ENCODE measurements at places on chromosomes 7 and 10.

GRCh38 chr10:48469516-48470020 is 135.3 kb downstream of the ARHGAP22 start:
- peak; percentile 63 for DNase-seq

- DNase-seq: no peak
Measured at GRCh38 chr7:110767550-110768110, 323.3 kb upstream of the LRRN3 start.

DNA sequence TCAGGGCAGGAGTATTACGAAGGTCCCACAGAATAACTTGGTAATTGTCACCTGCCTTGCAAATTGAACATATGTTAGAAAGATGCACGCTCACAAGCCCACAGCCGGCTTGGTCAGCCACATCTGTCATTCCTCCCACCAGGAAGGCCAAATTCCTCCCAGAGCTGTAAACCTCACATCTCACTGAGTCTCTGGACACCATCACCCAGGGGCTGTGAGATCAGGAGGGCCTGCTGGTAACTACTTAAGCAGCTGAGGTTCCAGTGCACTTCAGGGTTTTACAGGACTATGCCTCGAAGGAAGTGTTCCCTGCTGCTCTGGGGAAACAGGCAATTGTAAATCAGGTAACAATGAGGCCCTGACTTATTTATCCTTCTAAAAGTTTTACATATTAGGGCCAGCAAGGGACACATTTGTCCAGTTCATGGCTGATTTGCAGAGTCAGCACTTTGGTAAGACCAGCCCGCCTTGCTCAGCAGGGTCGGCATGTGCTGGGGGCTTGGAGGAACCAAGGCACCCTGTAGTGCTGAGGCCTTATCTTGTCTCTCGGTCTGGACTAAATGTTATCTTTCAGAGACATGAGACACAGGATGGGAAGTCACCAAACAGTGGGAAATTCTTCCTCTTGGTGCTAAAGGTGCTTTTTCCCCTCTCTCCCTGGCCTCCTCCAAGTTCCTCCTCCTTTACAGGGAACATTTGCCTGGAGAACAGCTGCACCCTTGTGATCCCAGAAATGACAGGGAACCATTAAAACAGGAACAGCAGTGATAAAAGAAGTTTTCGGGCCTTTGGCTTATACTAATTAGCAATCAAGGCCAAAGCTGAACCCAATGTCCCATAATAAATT is 34.3 kb downstream of the PYROXD2 start:
- peak; percentile 56 for DNase-seq

GRCh38 chr7:132666774-132667172 is 90.5 kb upstream of the PLXNA4 start:
- DNase-seq: no peak

GRCh38 chr10:13518076-13518692 is 10.6 kb downstream of the BEND7 start:
- peak; percentile 84 for DNase-seq

GRCh38 chr7:142722248-142722794 is 27.0 kb upstream of the PRSS1 start:
- no peak for DNase-seq

GRCh38 chr7:134429481-134429880 is 29.4 kb downstream of the AKR1B1 start:
- DNase-seq: no peak

DNA sequence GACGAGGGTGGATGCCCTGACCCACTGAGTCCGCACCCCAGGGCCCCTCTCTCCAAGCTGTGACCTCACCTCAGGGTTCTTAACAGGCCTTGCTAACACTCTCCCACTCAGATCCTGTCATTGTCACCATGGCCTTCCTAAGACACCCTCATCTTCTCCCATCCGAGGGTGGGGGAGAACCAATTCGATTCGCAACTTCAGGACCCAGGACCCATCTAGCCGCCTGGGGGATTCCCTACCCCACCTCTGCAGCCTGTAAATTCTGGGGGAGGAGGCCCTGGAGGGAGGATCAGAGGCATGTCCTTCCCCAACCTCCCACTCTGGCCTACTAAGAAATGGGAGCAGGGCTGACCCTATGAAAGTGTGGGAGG is 17.4 kb downstream of the TRIM8 start:
- no peak for DNase-seq

DNA sequence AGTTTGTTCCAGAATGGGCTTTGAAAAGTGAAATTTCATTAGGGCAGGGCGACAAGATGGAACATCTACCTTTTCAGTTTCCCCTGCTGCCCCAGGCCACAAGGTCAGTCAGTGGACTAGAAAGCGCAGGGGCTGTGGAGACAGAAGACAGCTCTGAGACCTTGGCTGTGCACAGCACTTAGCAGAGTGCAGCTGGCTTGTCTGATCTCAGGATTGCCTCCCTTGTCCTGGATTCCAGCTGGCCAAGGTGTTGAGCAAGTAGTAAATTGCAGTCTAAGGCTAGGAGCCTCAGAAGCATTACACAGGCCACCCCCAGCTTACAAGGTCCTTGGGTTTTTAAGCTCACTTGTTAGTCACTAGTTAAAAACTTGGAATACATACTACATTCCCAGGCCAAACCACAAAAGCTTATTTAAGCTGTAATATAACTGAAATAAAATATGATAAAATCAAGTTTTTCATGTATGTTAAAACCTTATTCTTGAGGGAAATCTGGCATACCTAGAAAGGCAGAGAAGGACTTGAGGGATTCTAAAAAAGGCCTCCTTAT is 67.3 kb upstream of the NPY start:
- no peak for DNase-seq

DNA sequence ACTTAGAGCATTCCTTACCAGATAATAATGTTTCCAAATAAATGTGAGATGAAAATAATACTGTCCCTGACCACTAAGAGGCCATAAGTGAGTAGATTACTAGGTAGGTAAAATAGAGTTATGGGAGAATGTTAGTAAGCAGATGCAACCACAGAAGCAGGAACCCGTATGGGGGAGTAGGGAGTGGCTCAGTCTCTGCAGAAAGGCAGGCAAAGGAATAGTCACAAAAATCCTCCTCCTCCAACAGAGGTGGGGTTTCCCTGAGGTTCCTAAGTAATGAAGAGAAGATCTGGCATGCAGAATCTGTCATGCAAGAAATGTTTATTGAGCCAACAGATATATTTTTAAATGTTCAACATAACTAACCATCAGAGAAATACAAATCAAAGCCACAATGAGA is 9.0 kb upstream of the YAE1 start:
- DNase-seq: no peak

DNA sequence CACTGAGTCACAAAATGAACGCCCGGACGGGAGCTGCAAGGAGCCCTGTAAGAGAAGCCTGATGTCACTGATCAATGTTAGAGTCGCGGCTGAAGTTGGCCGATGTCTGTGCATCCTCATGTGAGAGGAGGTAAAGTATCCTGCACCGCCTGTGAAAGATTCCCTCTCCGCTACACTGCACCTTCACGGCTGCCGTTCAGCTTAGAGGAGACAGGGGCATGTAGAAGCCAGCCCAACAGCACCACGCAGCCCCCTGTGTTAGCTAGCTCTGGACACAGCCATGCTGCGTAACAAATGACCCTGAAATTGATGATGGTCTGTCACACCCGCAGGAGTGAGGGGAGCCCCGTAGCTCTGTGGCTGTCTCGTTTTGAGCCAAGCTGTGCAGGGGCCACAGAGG is 81.5 kb upstream of the DIP2C start:
- DNase-seq: no peak

DNA sequence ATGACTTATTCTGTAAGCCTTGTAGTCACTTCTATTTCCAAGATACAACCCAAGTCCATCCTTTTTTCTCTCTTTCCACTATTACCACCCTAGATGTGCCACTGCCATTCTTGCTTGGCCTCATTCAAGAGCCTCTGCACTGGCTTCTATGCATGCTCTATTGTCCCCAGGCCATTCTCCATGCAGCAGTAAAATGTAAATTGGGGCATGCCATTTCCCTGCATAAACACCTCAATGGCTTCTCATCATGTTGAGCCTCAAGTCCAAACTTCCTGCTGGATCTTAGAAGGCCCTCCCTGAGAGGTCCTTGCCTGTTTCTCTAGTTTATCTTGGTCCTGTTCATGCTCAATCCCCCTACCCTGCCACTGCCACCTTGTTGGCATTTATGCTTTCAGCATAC is 23.2 kb upstream of the WDFY4 start:
- DNase-seq: no peak

DNA sequence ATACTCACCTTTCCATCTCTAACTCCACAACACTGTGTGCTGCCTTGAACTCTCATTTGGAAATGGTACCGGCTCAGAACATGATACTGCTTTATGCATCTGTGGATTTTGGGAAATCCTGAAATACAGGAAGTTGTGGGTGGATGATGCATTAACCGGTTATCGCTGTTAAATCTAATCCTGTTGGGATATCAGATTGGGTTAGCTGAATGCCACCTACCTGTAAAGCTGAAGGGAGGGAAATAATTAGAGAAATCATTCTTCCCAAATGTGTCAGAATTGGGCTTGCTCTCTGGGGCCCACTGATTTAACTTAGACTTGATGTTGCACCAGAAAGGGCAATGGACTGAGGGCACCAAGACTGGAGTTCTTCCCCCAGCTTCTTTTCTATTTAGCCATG is 54.0 kb downstream of the CH25H start:
- no peak for DNase-seq

GRCh38 chr7:23238983-23239652 is 7.5 kb upstream of the GPNMB start:
- no peak for DNase-seq

DNA sequence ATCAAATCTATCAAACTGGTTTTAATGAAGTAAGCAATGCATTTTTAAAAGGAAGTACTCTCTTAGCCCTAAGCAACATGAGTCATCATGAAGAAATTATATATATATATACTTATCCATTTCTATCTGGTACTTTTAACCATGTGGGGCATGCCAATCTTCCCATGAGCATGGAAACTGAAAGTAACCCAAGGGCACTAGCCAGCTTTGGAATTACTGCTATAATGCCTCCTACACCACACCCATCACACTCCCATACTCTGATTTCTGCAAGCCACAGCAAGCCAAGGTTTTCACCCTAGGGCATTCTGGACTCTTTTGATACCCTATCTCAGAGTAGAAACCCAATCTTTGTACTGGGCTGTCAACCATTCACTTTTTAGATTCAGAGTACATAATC is 204.6 kb downstream of the IMMP2L start:
- no peak for DNase-seq

- DNase-seq: no peak
Measured at GRCh38 chr10:72285972-72286521, 12.3 kb downstream of the DDIT4 start.

GRCh38 chr7:114919587-114919986 is 2.3 kb upstream of the MDFIC start:
- no peak for DNase-seq

- no peak for DNase-seq
Measured at GRCh38 chr10:79275105-79275430, 72.2 kb upstream of the PPIF start.

DNA sequence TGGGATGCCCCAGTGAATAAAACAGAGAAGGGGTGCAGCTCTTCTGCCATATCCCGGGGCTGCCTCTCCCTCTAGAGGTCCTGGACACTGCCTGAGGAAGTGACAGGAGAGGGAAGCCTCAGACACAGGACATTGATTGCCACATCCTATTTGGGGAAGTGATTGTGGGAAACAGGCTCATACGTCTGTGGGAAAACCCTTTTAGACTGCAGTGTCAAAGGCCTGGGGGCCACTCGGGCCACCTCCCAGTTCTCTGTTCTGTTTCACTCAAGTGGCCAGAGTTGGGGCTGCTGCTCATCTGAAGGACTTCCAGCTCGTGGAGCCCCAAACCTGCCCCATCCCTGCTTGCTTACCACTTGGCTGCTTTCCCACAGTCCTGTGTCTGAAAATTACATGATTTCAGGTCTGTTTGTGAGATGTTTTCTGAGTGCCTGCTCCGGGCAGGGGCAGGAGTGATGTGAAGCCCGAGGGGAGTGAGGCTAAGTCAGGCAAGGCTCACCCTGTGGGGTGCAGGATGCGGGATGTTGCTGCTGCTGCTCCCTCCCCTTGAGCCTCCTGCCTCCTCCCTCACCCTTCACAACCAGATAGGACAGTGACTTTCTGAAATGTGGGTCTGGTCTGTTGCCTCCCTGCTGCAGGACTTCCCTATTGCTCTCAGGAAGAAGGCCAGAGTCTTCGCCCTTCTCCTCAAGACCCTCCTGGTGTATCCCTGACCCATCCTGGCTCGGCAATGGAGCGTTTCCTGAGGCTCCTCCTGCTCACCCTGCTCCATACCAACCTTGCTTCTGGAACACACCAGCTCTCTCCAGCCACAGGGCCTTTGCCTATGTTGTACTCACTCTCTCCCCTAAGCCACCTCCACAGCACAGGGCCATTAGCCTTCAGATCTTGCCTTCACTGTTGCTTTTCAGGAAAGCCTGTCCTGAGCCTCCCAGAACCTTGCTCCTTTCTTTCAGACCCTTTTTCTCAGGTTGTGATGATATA is 58.4 kb downstream of the NEURL1 start:
- peak; percentile 37 for DNase-seq

- DNase-seq: peak; percentile 15
Measured at GRCh38 chr7:158343936-158344455, 243.6 kb downstream of the PTPRN2 start.

- no peak for DNase-seq
Measured at GRCh38 chr7:136348542-136349192, 371.5 kb upstream of the MTPN start.

DNA sequence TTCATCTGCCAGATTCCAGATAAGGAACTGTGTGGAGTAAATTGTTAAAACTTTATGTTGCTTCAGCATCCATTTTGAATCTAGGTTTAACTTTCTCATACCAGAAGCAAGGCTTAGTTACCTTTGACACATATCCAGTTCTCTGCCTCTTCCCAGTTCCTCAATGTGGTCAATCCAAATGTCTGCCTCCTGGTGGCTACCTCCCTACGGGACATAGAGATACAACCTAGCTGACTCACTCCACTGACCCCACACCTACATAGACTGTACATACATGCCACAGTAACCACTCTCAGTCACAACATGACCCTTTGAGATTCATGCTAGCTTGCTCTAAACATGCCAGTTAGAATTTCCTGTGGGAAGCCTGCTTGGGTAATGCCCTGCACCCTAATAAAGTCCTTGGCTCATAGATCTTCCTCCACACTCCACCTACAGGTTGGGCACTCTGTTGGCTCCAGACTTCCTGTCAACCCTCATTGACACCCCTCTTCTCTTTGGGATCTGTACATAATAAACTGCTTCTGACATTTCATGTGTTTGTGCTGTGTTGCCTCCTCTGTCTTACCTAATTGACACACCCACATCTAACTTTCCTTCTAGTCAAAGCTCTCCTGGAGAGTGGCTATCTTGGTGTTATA is 278.1 kb downstream of the HTR7 start:
- DNase-seq: peak; percentile 82

GRCh38 chr7:39145283-39145682 is 167.6 kb downstream of the POU6F2 start:
- DNase-seq: no peak

DNA sequence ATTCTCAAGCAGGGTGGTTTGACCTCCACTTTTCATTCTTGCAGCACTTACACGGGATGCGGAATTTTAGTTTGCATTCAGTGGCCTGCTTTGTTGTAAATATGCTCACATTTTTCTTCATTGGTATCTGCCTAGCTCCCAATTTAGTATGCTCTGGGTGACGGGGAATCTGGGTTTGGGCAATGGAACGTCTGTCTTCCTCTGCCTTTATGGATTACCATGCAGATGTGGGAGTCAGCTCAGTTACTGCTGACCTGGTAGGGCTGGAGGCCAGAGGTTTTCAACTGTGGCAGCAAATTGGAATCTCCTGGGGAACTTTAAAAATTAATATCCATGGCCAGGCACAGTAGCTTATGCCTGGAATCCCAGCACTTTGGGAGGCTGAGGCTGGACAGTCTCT is 161.6 kb downstream of the CAMK1D start:
- DNase-seq: no peak

- DNase-seq: peak; percentile 86
Measured at GRCh38 chr10:98170249-98171117, 36.0 kb downstream of the R3HCC1L start.

GRCh38 chr7:57328457-57328856 is 121.5 kb upstream of the ZNF716 start:
- DNase-seq: no peak

Data from endodermal cell (in vitro differentiated cells).